PC-9 (cell line): ENCODE measurements at places on chromosomes 7 and 10. TPM values are rescaled to one million over a fixed set of nuclear protein-coding genes. Genes with fewer than 3 reads are reported as not detected.

- no peak overlapping the region for H3K4me3 ChIP-seq
- H3K27me3 ChIP-seq: no peaks in the 10 kb centered on the region
- H3K4me1 ChIP-seq: no peaks in the 10 kb centered on the region
- peak; percentile 40 for DNase-seq
Measured at GRCh38 chr7:31775556-31775955, 88.5 kb downstream of the PPP1R17 start.

GRCh38 chr10:103685880-103686669 is 169.3 kb downstream of the SH3PXD2A start:
- 0 out of 2 replicates have a peak, but pooled peaks cover 3% of the 10 kb centered on the region for H3K4me1 ChIP-seq
- H3K27me3 ChIP-seq: no peaks in the 10 kb centered on the region
- H3K4me3 ChIP-seq: no peak overlapping the region
- peak; percentile 61 for DNase-seq
- H3K36me3 ChIP-seq: no peaks in the 10 kb centered on the region
- no peak overlapping the region for H3K27ac ChIP-seq

DNA sequence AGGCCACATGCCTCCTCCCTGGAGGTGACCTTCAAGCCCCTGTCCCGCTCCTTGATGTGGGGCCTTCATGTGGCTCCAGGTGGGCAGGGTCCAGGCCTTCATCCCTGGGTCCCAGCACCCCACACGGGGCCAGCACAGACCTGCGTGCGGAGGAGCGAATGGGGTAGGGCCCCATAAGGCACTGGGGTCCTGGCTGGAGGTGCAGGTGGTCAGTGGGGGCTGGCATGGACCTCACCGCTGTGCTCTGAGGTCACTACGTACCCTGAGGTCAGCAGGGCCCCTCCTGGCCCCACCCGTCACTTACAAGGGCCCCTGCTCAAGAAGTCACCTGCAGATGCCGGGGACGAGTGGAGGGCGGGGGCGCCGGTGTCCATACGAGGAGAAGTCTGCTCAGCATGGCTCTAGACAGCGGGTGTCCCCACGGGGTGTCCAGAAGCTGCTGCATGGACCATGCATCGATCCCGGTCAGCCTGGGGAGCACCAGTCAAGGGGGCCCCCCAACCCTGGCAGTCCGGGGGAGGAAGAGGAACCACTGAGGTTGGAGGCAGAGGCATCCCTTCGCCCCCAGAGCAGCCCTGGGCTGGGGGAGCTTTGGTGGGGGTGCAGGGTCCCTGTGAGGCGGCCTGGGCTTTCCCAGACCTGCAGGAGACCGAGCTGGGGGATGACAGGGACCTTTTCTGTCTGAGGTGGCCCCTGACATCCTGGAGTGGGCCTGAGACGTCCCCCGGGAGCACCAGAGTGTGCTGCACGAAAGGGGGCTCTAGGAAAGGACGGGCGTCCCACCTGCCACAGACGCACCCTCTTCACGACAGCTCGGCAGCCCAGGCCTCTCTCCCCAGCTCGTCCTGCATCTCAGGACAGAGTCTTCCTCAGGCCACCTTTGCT is 34.6 kb downstream of the UNCX start:
- no peaks in the 10 kb centered on the region for H3K4me1 ChIP-seq
- no peaks in the 10 kb centered on the region for H3K36me3 ChIP-seq
- no peak overlapping the region for H3K4me3 ChIP-seq
- H3K27me3 ChIP-seq: peaks cover 92% of the 10 kb centered on the region
- H3K27ac ChIP-seq: no peak overlapping the region

GRCh38 chr7:23698822-23699221 is 11.2 kb upstream of the STK31 start:
- no peaks in the 10 kb centered on the region for H3K36me3 ChIP-seq
- no peaks in the 10 kb centered on the region for H3K4me1 ChIP-seq

GRCh38 chr10:29646960-29647461 is 12.2 kb upstream of the SVIL start:
- peaks cover 39% of the 10 kb centered on the region for H3K4me1 ChIP-seq
- H3K4me3 ChIP-seq: no peak overlapping the region
- H3K36me3 ChIP-seq: no peaks in the 10 kb centered on the region
- DNase-seq: no peak

GRCh38 chr10:77032188-77032570 is 605.4 kb downstream of the KCNMA1 start:
- H3K36me3 ChIP-seq: no peaks in the 10 kb centered on the region
- DNase-seq: no peak
- no peak overlapping the region for H3K4me3 ChIP-seq
- H3K27ac ChIP-seq: no peak overlapping the region
- no peaks in the 10 kb centered on the region for H3K4me1 ChIP-seq

DNA sequence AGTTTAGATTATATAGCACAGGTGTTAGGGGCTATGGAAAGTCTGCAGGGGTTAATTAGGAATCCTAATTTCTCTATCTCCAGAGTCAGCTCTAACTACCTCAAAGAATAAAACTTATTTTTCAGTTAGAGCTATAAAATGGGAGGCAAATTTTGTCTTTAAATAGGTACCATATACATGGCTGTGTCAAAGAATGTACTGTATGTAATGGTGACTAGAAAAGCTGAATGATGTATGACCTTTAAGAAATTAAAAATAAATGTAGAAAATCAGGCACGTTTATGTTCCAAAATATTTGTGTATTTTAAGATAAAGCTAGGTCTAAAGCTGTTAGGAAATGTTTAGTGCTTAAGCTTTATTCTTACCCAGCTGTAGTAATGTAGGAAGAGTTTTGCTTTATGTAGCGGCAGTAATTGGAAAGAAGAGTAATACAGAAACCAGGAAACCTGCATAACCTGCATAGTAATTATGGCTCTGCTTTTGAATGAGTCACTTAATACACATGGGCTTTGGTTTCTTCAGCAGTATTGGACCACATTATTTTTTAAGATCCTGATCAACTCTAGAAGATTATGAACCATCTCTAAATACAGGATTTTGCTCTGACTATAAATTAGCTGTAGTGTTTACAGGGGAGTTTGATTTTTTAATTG is 85.0 kb downstream of the KMT2E start:
- peak overlapping the region; percentile 60 for H3K27ac ChIP-seq
- peaks cover 7% of the 10 kb centered on the region; the same call in 1 of the 2 replicates for H3K4me1 ChIP-seq
- no peaks in the 10 kb centered on the region for H3K27me3 ChIP-seq
- H3K36me3 ChIP-seq: peaks cover 9% of the 10 kb centered on the region; the same call in 1 of the 2 replicates

- H3K27ac ChIP-seq: no peak overlapping the region
- H3K4me3 ChIP-seq: no peak overlapping the region
- H3K4me1 ChIP-seq: peaks cover 13% of the 10 kb centered on the region
- H3K36me3 ChIP-seq: no peaks in the 10 kb centered on the region
- no peaks in the 10 kb centered on the region for H3K27me3 ChIP-seq
Measured at GRCh38 chr10:71494980-71495381, 98.3 kb downstream of the CDH23 start.

REEP3 gene
- total RNA-seq: 42.3 and 56.4 TPM in 2 replicates

ACSM6 gene
- total RNA-seq: not detected in 2 replicates

NODAL gene
- total RNA-seq: not detected in 2 replicates

CCDC172 gene
- total RNA-seq: not detected in 2 replicates

UPF2 gene
- total RNA-seq: 18.4 and 25.9 TPM in 2 replicates

CTAGE4 gene
- 5.8 and 8.2 TPM in 2 replicates for total RNA-seq
